ENCODE measurements at places on chromosomes 1 and 21. TPM values are rescaled to one million over a fixed set of nuclear protein-coding genes. Genes with fewer than 3 reads are reported as not detected.

The F11R gene
- 8.3 TPM for total RNA-seq

The C2CD4D gene
- not detected for total RNA-seq

The TNFRSF4 gene
- total RNA-seq, result 2.3 TPM

The APOBEC4 gene
- total RNA-seq, result not detected

The VWA5B1 gene
- not detected for total RNA-seq

DNA sequence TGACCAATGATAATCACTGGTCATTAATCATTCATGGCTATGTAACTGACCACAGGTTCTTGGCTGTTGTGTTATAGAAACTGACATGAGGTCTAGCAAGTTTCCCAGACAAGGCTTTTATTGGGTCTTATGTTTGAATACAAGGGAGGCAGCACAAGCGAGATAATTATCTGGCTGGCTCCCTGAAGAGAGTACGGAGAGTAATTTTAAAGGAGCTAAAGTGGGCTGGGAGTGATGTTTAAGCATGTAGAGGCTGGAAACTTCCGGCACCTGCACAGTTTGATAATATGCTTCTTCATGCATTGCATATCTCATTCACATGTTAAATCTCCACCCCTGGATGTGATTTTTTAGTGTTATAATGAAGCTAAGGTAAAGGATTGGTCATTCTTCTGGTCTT is 116.2 kb upstream of the KCNK1 start:
- no peak for DNase-seq

- DNase-seq, result peak; percentile 49
Observed at GRCh38 chr1:167720965-167721616, 691 bp upstream of the MPZL1 start.

- no peak for DNase-seq
Observed at GRCh38 chr1:94953107-94953506, 26.2 kb upstream of the CNN3 start.

DNA sequence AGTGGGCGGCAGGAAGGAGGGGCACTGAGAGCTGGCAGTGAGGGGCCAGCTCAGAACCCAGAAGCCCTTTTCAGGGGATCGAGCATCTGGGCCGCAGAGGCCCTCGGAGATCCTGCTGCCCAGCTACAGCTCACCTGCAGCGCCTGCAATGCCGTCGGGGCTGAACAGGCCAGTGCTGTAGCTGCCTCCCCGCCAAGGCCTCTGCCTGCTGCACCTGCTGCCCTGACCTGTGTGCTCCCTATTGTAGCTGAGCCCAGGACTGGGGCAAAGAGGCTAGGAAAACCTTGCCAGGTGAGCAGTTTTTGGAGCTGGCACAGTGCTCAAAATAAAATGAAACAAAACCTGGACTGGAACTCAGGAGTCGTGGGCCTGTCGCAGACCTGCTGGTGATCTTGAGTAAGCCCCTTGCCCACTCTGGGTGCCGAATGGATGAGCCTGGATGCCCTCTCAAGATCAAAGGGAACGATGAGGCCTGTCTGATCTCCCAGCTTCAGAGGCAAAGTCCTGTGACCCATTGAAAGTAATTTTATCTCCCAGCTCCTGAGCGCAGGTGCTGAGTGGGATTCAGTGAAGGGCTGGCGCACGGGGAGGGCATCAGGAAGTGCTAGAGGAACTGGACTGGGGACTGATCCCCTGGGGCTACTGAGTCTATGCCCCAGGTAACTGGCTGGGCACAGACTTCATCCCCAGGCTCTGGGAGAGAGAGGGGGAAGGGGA is 154.6 kb downstream of the FOXD2 start:
- DNase-seq, result no peak

DNA sequence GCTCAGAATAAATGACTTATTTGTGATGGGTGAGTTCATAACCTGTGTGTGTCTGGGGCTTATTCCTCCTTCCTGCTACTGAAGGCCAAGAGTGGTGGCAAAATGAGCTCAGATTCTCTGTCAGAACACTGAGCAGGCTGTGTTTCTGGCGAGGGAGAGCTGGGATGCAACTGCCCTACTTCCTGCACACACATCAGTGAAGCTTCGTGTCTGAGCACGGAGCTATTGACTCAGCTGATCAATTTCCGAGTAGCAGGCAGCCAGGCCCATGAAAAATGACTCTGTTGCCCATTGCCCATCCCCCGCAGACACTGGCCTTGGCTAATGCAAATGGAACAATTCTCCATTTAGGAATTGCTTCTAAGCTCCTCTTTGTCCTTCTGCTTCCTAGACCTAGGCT is 27.7 kb downstream of the TNR start:
- DNase-seq, result no peak

DNA sequence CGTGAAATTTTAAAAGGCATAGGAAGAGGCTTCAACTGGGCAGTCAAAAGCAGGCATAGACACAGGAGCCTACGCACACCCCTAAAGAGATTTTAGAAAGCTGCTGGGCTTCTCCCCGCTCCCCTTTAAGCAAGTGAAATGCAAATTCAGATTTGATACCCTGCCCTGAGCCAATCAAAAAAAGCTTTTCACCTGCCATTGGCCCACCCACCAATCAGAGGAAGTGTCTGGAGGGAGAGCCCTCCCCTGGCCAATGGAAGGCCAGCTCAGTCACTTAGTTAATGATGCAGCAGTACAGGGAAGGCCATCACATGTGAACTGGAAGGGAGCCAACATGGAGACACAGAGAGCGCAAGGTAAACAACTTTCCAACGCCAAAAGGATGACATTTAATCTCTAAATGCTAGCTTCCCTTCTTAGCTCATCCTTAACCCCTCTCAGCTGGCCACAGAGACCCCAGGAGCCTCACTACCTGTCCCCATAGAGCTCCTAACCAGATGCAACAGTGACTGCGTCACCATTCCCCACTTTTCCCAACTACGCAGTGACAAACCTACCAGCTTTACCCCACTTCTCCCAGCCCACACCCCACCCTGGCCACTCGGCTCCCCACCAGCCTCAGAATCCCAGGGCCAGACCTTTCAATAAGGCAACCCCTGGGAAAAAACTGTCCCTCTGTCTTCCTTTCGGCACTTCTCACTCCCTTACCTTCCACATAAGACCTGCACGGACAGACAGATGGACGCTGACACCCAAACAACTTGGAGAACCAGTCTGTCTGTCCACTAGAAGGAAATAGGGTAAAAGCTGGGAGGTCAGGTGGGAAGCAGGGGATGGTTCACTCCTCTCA is 71.0 kb downstream of the CD46 start:
- DNase-seq, result peak; percentile 82

- DNase-seq, result no peak
Observed at GRCh38 chr1:202154148-202154765, 6.1 kb downstream of the PTPN7 start.

DNA sequence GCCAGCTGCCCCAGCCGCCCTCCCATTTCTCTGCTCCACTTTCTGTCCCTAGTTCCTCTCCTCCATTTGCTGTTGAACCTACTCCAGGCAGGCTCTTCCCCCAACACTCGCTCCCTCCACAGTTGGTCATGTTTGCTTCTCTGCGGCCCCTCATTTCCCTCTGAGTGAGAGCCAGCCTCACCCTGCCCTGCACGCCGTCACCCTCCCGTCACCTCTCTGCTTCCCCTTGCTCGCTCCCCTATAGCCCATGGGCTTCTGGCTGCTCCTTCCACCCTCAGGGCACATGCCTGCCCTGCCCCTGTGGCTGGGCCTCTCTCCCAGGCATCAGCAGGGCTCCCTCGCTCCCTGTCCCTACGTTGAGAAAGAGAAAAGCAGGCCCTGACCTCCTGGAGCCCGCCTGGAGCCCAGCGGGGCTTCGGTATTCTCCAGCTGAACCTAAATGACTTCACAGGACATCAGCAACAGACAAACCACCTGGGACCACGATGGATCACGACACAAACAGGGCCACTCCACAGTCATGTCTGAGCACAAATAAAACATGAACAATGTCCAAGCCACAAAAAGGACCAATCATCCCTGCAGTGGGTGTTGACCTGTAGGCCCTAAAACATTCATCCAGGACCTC is 13.3 kb upstream of the THEMIS2 start:
- DNase-seq, result no peak

- no peak for DNase-seq
Observed at GRCh38 chr1:161398900-161399256, 31.2 kb upstream of the CFAP126 start.

- peak; percentile 61 for DNase-seq
Observed at GRCh38 chr1:9294910-9295636, 2.4 kb downstream of the SPSB1 start.

DNA sequence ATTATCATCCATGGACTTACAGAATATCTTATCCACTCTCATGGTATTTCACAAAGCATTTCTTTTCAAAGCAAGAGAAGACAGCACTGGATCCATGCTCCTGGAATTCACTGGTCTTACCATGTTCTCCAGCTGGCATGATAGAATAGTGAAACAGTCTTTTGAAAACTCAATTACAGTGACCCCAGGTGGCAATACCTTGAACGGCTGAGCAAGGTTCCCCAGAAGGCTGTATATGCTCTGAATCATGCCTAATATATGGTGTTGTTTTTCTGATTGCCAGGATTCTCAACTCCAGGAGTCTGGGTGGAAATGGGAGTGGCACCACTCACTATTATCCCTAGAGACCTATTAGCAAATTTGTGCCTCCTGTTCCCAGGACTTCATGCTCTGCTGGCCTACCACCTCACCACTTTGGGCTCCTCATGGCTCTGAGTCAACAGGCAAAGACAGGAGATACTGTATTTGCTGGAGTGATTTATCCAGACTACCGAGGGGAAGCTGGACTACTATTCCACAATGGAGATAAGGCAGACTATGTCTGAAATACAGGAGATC is 87.6 kb downstream of the CATSPERE start:
- DNase-seq, result no peak

DNA sequence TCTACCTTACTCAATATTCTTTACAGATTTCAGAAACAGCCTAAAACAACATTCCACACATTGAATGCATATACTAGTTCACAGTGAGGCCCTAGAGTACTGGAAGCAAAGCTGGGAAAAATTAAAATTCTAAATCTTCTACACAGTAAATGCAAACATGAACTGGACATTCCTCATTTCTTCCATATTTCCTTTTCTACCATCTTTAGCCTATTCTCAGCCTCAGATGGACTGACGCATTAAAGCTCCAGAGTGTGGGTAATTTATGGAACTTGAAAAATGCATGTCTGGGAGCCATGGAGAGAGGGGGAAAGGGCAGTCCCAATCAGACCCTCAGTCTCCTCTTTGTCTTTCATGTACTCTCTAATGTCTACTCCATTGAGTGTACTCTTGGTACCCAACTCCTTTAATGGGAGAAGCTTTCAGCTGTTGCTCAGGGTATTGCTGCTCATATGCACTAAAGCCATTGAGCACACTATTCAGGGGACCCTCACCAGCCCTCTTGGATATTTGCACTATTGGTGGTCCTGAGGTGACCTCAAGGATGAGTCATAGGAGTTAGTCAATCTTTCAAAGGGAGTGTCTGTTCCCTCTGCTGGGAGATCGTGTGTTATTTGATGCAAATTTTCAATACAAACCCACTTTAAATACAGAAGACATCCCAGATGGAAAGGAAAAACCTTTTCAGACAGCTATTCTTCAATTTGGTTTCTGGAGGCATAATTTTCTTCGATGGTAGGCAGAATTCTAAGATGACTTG is 83.3 kb upstream of the KCNJ15 start:
- DNase-seq, result no peak

DNA sequence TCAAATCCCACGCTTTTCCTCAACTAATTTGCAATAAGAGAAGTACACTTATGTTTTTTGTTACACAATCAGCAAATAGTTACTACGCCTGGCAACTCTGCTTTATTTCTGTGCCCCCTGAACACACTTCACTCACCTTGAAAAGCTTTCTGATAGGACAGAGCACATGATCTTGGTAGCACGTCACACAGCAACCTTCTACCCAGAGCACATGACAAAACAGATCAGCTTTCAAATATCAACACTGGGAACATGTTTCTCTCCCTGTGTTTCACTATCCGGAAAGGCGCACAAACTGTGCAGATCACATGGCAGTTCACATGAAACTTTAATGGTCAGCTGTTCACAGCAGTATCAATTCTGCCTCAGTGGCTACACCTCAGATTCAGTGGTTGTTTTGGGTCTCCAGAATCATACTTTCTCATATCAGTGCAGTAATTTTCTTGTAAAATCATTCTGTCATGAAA is 2.2 kb downstream of the SLC19A2 start:
- no peak for DNase-seq
